ENCODE measurements at places on chromosomes 3 and 15.
A peak's percentile ranks its signal among the peaks of the same experiment; 100 is the strongest.

GRCh38 chr3:125511420-125512118, 8.4 kb downstream of the SNX4 start:
- DNase-seq, result no peak

DNA sequence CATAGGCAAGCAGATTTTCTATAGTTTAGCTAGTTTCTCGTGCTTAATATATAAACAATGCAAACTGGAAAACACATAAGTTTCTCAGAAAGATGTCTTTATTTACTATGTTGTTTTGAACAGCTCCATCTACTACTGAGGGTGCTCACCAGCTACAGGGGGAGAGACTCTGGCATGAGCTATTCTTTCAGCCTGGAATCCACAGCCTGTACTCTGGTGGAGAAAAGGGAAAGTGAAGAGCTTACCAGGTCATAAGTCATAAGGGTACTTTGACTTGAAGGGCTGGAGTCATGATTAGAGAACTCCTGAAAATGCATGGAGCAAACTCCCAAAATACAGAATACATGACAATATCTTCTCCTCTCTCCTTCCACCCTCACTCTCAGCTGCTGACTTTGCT, 4.4 kb upstream of the AVEN start:
- no peak for DNase-seq

GRCh38 chr3:52313774-52314188, 2.3 kb upstream of the DNAH1 start:
- no peak for DNase-seq

GRCh38 chr3:54358316-54358715, 236.0 kb downstream of the CACNA2D3 start:
- peak; percentile 32 for DNase-seq

DNA sequence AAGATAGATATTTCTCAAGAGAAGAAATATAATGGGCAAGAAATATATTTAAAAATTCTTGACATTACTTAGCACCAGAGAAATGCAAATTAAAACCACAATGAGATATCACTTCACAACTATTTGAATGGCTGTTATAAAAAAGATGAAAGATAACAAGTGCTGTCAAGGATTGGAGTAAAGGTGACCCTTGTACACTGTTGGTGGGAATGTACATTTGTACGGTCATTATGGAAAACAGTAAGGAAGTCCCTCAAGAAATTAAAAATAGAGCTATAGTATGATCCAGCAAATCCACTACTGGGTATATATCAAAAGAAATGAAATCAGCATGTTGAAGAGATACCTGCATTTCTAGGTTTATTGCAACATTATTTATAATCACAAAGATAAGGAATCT, 326.4 kb downstream of the GBE1 start:
- DNase-seq, result no peak
